ENCODE measurements at places on chromosomes 1 and 21. TPM values are rescaled to one million over a fixed set of nuclear protein-coding genes. Genes with fewer than 3 reads are reported as not detected.

The DPT gene
- not detected for total RNA-seq

The CR1 gene
- total RNA-seq = not detected

The NOTCH2NLA gene
- total RNA-seq = 15.8 TPM

The LCE6A gene
- total RNA-seq = not detected

The OLIG2 gene
- total RNA-seq = not detected

The UBL4B gene
- total RNA-seq = not detected

The C1orf116 gene
- total RNA-seq = 4.5 TPM

The GPR25 gene
- total RNA-seq = not detected

The OR6P1 gene
- not detected for total RNA-seq

The PSRC1 gene
- total RNA-seq = 25.9 TPM

The NTMT2 gene
- total RNA-seq = not detected

The FCAMR gene
- not detected for total RNA-seq

The TENT5C gene
- total RNA-seq = 0.07 TPM

The RGS13 gene
- not detected for total RNA-seq

The NID1 gene
- total RNA-seq = 8.1 TPM

The AMY1A gene
- total RNA-seq = not detected

The CTXND2 gene
- not detected for total RNA-seq

The NADK gene
- 39.5 TPM for total RNA-seq

The NFASC gene
- total RNA-seq = 1.5 TPM

The SPATA45 gene
- total RNA-seq = not detected

The YBEY gene
- total RNA-seq = 27.2 TPM

The PALMD gene
- 0.32 TPM for total RNA-seq
